ENCODE measurements at places on chromosomes 13 and 19.

DNA sequence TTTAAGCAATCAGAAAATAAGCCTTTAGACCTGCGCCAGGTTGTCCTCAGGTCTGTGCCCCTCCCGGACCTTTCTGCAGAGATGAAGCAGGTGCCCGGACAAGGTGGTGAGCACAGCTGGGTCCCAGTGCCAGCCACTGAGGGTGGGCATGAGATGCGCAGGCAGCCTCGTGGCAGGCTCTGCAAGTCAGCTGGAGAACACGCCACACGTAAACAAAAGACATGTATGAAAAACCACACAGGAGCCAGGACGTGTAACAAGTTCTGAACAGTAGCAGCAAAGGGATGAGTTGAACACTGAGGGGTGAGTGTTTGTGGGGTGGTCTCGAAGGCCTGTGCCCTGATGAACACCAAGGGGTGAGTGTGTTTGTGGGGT, 68.8 kb upstream of the MCF2L start:
- DNase-seq: no peak

GRCh38 chr13:67296511-67296910, 66.4 kb upstream of the PCDH9 start:
- DNase-seq: no peak

- DNase-seq: no peak
These were observed 9.5 kb downstream of the NR2F6 start for GRCh38 chr19:17235971-17236777.

GRCh38 chr13:111614009-111614408, 293.6 kb downstream of the TEX29 start:
- DNase-seq: no peak

GRCh38 chr19:10113592-10113963, 2.1 kb downstream of the P2RY11 start:
- DNase-seq: peak; percentile 40

GRCh38 chr19:19948800-19949199, 48.1 kb downstream of the ZNF93 start:
- DNase-seq: no peak

DNA sequence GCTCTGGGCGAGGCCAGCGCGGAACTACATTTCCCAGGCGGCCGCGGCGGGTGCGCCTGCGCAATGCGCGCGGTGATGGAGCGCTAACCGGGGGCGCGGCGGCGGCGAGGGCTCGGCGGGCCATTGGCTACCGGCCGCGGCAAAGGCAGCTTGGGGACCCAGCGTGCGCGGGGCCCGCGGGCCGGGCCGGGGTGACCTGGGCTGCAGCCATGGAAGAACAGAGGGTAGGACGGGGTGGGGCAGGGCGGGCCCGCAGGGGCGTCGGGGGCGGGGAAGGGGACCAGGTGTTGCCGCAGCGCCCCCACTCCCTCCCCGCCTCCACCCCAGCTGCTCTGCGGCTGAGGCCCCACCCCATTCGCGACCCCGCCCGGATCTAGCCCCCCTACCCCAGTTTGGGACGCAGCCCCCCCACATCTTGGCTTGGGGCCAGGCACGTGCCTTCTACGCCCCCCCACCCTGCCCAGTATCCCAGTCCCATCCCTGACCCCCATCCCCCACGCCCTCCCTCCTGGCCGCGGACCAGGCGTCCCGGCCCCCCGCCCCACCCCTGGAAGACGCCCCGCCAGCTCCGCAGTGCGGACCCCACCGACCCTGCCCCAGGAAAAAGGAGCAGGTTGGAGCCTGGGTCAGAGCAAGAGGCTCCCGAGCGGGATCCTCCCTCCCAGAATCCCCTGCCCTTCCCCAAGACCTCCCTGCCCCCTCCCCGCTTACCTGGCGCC, at the start of gene FSD1:
Gene FSD1, plus strand, starts transcription at position 61 of the 719 bp plus-strand sequence. Its CDS starts 149 bp downstream, at position 210.
- DNase-seq: peak; percentile 60

- DNase-seq: no peak
These were observed 2.3 kb downstream of the KASH5 start for GRCh38 chr19:49390131-49390928.

DNA sequence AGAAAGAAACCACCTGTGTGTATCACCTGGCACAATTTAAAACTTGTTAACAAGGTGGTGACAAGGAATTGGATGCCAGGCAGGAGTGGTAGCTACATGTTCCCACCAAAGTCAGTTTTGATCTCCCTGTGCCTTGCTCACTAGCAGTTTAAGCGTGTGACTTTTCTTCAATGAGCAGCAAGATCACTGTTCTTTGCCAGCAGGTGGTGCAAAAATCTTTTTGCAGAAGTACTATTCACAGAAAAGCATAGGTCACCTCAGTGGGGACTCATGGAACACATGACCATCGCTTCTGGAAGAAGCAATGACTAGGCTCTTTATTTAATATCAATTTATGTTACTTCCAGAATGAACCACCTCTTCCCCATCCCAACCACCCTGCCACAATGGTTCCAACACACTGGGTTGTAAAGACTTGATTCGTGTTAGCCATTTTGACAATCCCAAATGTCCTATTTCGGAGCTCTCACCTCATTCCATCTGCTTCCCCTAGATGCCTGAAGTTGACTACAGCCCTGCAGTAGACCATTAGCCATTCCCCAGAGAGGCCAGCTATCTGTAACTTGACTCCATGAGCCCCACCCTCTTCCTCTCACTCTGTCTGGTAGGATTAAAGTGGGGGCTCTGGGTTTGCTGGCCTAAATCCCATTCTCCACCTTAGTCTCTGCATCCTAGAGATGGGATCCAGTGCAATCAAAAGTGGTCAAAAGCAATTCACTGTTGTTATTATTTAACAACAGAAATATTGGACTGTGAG, 59.1 kb upstream of the TNFRSF19 start:
- DNase-seq: no peak

- DNase-seq: peak; percentile 94
These were observed 44.3 kb upstream of the CEACAM21 start for GRCh38 chr19:41531438-41532311.

GRCh38 chr13:51050021-51050830, 60.8 kb downstream of the C13orf42 start:
- no peak for DNase-seq

DNA sequence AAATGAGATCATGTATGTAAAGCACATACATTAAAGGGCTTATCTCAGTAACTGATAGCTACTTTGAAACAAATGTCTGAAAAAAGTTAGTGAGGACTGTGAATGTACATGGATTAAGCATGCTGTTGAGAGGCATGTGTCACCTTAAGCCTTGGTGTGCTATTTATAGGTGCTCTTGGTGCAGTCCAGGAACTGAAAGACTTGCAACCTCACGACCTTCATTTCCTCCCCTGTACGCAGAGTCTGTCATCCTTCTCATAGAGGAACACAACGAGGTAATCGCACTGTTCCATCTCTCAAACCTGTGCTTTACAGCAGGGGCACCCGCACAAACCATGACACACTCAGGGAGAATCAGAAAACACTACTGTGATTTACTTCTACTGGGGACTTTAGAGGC, 65.6 kb downstream of the UFM1 start:
- no peak for DNase-seq

DNA sequence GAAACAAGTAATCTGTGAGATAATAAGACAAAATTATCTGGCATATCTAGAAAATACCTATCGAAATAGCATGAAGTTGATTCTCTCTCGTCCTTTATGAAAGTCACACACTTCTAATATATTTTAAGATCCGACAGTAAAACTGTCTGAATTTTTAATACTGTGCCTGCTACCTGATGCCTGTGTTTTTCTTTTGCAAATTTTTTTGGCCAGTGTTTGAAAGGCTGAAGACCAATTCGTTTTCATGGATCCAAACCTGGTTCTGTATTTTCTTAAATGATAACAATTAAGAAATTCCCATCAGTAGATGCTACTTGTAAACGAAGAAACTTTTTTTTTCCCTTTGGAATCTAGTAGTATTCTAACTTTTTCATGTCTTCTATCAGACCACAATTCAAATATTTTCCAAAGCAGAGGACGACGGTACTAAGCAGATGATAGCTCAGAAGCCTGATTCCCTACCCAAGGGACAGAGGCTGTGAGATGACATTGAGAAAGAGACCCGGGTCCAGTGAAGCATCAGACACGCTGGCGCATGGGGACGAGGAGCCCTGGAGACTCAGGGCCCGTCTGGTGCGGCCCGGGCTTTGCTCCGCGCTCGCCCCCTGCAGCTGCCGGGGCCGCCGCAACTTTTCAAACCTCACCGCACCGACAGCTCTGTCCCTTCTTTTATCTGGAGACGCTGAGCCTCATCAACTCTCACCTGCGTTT, 49.5 kb upstream of the PABPC3 start:
- no peak for DNase-seq

DNA sequence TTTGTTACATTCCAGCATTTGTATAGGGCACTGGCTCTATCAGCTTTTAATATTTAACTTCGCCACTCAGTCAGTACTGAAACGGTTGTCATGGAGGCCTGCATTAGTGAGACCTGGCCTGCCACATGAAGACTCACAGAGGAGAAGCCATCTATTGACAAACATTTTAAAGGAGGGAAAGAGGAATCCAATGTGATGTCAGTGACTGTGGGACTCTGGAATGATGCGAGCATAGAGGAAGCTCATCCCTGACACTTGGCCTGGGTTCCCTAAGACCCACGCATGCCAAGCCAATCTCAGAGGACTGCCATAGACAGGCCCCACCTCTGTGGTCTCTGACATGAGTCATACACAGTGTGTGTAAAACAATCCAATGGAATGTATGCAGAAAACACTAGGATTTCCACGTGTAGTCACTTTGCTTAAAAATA, 7.9 kb upstream of the DPY19L3 start:
- no peak for DNase-seq

GRCh38 chr19:17871878-17872250, at the start of gene SLC5A5:
TSS of gene SLC5A5 (plus strand) at chr19:17871945. CDS start at chr19:17872320, 375 bp downstream.
- DNase-seq: no peak

DNA sequence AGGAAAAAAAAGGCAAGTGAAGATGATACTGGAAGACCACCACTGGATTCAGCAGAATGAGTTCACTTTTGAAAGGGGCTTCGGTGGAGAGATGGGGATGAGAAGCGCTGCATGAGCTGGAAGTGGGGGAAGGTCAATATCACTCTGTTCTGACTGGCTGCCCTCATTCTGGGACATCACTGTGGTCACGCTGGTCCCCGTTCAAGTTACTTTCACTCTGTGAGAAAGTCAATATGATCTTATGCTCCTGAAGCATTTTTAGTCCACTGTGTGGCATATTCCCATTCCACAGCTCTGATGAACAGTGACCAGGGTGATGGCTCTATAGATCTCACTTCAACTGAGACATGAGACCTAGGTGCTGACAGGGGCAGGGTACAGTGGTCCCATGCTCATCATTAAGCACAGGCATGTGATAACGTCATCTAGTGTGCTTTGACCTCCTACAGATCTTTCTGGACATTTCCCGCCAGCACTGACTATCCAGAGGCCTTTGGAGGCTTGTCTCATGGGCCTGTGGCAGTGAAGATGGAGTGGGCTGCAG, 40.2 kb upstream of the GPR183 start:
- DNase-seq: no peak

DNA sequence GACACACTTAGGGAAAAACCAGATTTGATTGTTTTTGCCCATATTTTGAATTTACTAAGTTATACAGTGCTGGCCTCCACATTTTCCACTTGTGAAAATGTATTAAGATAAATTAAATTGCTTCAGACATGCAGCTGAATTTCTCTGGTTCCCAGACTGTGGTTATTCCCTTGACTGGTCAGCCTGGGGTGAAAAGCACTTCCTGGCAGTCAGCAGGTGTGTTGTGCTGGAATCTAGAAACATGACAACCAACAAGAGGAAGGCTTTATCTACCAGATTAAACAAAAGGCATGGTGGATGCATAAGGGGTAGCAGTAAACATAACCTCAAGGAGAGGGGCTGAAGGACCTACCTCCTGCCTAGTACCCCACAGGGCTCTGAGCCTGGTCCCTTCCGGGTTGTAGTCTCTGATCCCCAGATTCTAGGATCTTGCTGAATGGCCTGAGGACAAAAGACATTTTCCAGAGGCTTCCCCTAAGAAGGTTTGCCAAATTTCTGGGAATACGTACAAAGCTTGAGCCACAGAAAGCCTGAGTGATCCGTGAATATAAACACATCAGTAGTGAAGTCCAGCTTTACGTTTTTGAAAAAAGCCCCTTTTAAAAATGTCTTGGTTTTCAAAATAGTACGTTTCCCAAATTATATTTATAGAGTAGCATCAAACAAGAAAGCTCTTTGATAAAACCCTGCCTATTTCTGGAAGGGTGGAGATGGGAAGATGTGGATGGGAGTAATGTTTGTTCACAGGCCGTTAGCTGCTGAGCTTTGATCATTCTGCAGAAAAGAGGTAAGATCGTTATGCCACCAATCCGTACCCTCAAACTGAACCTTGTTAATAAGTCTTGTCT, 133.4 kb downstream of the LACC1 start:
- DNase-seq: no peak

- no peak for DNase-seq
These were observed 488.8 kb downstream of the IRS2 start for GRCh38 chr13:109297628-109298027.

GRCh38 chr19:18784786-18785120, 6.4 kb downstream of the COMP start:
- DNase-seq: no peak

DNA sequence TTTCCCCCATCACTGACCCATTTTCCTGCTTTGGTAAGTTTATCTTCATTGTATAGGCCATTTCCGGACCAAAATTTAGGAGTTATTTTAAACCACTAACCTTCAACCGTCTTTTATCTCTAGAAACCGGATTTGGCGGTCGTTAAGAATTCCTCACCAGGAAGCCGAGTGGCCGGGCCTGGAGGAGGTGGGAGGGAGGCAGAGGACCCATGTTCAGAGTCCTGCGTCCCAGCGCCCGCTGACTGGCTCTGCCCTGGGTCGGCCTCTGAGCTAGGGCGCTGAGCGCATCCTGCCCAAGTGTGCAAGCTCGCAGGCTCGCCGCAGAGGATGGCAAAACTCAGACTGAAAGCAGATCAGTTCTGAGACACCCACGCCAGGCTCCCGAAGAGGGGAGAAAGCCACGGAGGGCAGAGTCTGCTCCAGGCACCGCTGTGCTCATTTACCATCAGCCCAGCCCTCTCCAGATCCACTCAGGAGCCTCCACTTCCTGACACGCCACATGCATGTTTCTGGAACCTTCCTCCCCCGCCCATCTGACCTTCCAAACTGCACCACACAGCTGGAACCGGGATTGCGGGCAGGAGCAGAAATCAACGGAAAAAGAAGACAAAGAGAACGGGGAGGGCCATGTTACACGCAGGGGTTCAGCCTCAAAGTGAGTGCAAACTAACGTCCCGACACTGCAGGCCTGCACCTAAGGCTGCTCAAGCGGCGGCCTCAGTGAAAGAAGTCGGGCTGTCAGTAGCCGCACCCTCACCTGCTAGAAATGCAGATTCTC, 8.3 kb downstream of the COL4A1 start:
- no peak for DNase-seq

DNA sequence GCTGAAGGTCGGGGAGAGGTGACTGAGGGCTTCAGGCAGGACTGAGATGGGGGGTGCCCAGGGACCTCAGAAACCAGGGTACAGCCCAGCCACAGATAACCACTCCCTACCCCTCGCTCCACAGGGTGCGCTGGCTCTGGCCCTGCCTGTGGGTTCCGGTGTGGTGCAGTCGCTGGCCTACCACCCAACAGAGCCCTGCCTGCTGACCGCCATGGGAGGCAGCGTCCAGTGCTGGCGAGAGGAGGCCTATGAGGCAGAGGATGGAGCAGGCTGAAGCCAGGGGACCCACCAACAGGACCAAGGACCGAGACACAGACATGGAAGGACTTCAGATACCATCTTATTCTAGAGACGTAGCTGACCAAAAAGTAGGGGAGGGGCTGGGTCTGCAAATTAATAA, 6.3 kb downstream of the DHPS start:
- DNase-seq: no peak

GRCh38 chr13:114056205-114057013, 76.0 kb downstream of the RASA3 start:
- DNase-seq: no peak

- DNase-seq: no peak
These were observed 332.4 kb upstream of the ZNF507 start for GRCh38 chr19:32012886-32013631.

- peak; percentile 27 for DNase-seq
These were observed 4.9 kb downstream of the UBL3 start for GRCh38 chr13:29845440-29846056.
